ENCODE measurements at places on chromosomes 11 and 22. TPM values are rescaled to one million over a fixed set of nuclear protein-coding genes. Genes with fewer than 3 reads are reported as not detected.

The MIAT gene
- total RNA-seq, result 0.54 TPM

The TPCN2 gene
- total RNA-seq, result 8.3 TPM

The UBASH3B gene
- total RNA-seq, result 3.9 TPM

DNA sequence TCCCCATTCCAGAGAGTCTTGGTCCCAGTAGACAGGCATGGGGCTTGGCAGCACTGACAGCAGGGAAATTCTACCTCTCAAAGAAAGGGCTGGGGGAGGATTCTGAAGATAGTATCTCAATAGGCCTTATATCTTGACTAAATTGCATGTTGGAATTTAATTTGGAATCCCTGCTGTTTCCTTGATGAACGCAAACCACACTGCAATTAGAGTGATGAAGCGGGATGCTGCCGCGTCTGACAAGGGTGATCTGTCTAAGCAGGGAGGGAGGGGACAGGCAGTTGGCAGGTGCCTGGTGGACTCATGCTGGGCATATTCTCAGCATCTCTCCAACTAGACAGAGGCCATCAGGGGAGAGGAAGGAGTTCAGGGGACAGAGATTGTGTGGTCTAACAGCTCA is 48.4 kb downstream of the COMMD9 start:
- DNase-seq, result no peak

The OR51F1 gene
- total RNA-seq, result not detected

Measured in heart right ventricle (tissue), 16 donors.